ENCODE measurements at places on chromosomes 13 and 19. TPM values are rescaled to one million over a fixed set of nuclear protein-coding genes. Genes with fewer than 3 reads are reported as not detected.

DNA sequence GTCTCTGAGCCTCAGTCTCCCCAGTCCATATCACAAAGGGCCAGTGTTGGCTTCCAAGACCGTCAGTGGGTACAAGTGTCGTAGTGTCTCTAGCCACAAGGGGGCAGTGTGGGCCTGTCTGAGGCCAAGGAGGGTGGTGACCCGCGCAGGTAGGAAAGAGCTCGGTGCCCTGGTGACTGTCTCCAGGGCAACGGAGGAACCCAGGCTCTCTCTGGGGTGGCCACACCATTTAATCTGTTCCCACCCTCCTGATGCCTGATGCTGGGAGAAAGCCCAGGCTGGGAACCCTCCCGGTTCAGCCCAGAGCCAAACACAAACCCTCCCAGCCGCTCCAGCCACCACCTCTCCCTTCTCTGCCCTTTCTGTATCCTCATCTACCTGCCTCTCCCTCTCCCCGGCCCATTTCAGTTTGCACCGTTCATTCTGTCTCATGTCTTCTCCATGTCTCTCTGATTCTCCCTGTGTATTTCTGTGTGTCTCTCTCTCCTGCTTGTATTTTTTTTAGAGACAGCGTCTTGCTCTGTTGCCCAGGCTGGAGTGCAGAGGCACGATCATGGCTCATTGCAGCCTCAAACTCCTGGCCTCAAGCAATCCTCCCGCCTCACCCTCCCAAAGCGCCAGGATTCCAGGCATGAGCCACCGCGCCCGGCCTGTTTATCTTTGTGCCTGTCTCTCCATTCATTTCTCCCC is 17.5 kb upstream of the MEIS3 start:
- H3K4me3 ChIP-seq: no peak overlapping the region
- peaks cover 53% of the 10 kb centered on the region for H3K27me3 ChIP-seq
- H3K4me1 ChIP-seq: no peaks in the 10 kb centered on the region

DNA sequence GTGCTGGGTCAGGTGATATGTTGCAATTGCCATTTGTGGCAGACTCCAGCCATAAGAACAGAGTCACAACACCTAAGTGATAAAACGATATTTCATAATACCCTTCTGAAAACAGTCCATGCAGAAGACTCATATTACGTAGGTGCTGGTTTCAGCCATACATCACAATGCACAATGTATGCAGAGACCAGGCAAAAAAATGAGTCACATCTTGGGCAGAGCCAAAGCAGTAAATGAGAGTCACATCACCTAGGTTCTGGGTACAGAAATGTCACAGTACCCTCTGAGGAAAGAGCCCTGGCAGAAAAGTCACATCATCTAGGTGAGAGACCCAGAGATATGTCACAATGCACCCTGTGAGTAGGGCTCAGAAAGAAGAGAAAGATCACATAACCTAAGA is 125.2 kb upstream of the ZNF91 start:
- H3K36me3 ChIP-seq: no peaks in the 10 kb centered on the region
- H3K27me3 ChIP-seq: no peaks in the 10 kb centered on the region
- no peak overlapping the region for H3K4me3 ChIP-seq
- no peak overlapping the region for H3K27ac ChIP-seq
- H3K4me1 ChIP-seq: no peaks in the 10 kb centered on the region
- no peak for DNase-seq

USPL1 gene
- total RNA-seq: 23.7 TPM

DNA sequence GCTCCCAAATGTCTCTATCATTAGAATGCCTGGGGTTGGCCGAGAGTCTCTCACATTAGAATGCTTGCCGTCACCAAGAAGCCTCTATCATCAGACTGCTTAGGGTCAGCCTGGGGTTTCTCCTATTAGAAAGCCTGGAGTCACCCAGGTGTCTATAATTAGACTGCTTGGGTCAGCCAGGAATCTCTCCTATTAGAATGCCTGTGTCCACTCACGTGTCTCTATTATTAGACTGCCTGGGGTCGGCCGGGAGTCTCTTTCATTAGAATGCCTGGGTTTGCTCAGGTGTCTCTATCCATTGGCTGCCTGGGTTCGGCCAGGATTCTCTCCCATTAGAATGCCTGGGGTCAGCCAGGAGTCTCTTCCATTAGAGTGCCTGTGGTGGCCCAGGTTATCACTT is 1453.1 kb downstream of the UQCRFS1 start:
- no peak overlapping the region for H3K4me3 ChIP-seq
- peaks cover 30% of the 10 kb centered on the region for H3K36me3 ChIP-seq
- H3K27ac ChIP-seq: no peak overlapping the region

- no peak overlapping the region for H3K4me3 ChIP-seq
- peaks cover 3% of the 10 kb centered on the region for H3K27me3 ChIP-seq
- no peak for DNase-seq
- peaks cover under 1% of the 10 kb centered on the region for H3K4me1 ChIP-seq
Observed at GRCh38 chr13:113412440-113412839, 40.8 kb downstream of the ADPRHL1 start.

NOVA2 gene
- 0.53 TPM for total RNA-seq

DNA sequence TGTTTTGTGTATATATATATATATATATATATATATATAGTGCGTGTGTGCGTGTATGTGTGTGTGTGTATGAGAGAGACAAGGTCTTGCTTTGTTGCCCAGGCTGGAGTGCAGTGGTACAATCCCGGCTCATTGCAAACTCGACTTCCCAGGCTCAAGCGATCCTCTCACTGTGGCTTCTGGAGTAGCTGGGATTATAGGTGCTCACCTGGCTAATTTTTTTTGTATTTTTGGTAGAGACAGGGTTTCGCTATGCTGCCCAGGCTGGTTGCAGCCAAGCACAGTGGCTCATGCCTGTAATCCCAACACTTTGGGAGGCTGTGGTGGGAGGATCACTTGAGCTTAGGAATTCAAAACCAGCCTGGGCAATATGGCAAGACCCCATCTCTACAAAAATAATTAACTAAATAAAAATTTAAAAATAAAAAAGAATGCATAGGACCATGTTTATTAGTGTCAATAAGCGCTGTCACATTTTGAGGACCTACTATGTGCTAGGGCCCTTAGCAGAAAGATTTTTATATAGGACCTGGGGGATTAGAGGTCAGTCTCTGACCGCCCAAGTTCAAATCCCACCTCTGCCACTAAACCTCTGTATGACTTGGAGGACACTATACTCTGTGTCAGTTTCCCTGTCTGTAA is 1.8 kb downstream of the PVR start:
- H3K4me1 ChIP-seq: peaks cover 3% of the 10 kb centered on the region
- no peaks in the 10 kb centered on the region for H3K27me3 ChIP-seq
- peak overlapping the region; percentile 18 for H3K27ac ChIP-seq
- peaks cover 10% of the 10 kb centered on the region for H3K36me3 ChIP-seq

DNA sequence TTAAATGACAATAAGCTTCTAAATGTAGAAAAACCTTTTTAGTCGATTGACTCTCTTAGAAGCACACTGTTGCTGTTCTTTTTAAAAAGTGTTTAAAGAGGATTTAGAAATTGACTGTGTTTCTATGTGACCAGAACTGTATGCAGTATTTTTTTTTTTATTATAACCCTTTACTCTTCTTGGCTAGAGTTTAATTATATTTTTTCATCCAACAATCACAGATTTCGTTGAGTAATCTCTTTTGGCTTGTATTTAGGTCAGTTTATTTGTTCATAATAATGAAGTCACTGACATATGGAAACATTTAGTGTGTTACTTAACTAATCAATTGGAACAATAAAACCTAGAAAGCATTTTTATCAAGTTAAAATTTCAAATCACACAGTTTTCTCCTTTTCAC is 19.9 kb downstream of the CSNK1A1L start:
- no peaks in the 10 kb centered on the region for H3K36me3 ChIP-seq
- no peak for DNase-seq
- H3K27me3 ChIP-seq: no peaks in the 10 kb centered on the region
- no peak overlapping the region for H3K4me3 ChIP-seq
- H3K27ac ChIP-seq: no peak overlapping the region

NCCRP1 gene
- 0.93 TPM for total RNA-seq

PEAK3 gene
- total RNA-seq: not detected

DNA sequence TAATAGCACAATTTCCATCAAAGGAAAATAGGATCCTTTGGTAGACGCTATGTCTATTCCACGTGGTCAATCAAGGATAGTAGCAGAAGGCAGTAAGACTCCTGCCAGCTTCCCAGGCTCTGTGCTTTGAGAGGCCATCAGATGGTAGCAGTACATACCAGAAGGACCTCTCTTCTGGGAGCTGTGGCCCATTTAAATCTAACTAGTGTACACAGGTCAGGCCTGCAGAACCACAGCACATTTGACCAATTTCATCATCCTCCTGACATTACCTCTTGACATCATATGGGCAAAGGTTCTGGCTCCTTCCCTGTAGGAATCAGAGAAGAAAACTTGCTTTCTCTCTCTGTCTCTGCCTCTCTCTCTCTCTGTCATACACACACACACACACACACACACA is 229.6 kb upstream of the HTR2A start:
- H3K4me1 ChIP-seq: no peaks in the 10 kb centered on the region
- no peak overlapping the region for H3K27ac ChIP-seq
- DNase-seq: no peak
- no peaks in the 10 kb centered on the region for H3K27me3 ChIP-seq
- H3K4me3 ChIP-seq: no peak overlapping the region

- no peaks in the 10 kb centered on the region for H3K4me1 ChIP-seq
- peaks cover 3% of the 10 kb centered on the region for H3K27me3 ChIP-seq
- H3K4me3 ChIP-seq: no peak overlapping the region
- no peak overlapping the region for H3K27ac ChIP-seq
- no peak for DNase-seq
- H3K36me3 ChIP-seq: no peaks in the 10 kb centered on the region
Observed at GRCh38 chr19:30752876-30753275, 380.7 kb downstream of the ZNF536 start.

DNA sequence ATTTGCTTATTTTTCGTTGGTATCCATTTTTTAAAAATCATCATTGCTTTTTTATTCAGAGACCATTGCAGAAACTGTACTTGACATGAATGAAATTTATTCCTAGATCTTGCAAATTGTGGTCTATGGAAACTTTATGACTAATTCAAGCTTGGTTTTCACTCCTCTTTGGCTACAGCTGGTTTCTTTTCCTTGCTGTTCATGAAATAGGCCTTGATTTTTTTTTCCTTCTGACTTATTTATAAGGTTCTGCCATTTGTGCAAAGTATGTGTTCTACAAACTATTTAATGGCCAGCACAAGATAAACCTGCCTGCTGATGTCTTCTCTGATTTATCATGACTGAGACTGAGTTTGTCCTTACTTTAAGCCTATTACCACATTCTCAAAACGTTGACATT is 764.0 kb upstream of the SLITRK5 start:
- H3K4me1 ChIP-seq: no peaks in the 10 kb centered on the region
- H3K27me3 ChIP-seq: no peaks in the 10 kb centered on the region
- no peaks in the 10 kb centered on the region for H3K36me3 ChIP-seq
- no peak overlapping the region for H3K27ac ChIP-seq
- no peak for DNase-seq
